ENCODE measurements at places on chromosomes 11 and 22.

GRCh38 chr11:3669128-3669527 is 2.1 kb downstream of the CHRNA10 start:
- no peak for DNase-seq

DNA sequence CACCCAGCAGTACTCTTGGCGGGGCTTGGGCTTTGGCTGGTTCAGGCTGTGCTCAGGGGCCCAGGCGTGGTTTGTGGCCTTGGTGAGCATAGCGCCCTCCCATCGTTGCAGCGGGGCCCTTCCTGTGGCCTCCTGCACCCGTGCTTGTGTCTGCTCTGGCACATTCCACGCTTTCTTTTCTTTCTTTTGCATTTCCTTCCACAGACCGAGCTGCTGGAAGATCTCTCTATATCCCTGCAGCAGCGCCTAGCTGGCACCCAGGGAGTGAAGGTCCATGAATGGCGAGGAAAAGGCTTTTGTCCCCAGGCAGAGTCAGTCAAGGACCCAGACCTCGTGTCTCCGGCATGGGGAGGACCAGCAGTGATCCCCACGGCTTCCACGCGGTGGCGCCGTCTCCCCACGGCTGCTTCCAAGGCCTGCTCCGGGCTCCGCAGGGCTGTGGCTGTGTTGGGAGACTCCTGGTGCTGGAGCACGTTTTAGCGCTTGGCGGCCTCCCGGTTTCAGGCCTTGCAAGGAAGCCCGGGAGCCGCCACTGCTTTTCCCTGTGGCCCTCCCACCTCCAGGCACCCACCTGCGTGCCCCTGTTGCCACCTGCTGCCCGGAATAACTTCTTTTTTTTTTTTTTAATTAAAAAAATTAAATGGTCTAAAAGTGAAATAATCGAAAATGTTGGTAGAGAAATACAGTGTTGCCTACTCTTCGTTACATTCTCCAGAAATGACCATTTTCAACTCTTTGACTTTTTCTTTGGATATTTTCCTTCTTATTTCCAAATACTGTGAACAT is 28.5 kb downstream of the GLB1L2 start:
- DNase-seq = peak; percentile 39

- no peak for DNase-seq
These were observed 188.5 kb upstream of the CARD18 start for GRCh38 chr11:105328061-105328460.

GRCh38 chr22:31872209-31872608 is 72.1 kb upstream of the YWHAH start:
- DNase-seq = no peak

DNA sequence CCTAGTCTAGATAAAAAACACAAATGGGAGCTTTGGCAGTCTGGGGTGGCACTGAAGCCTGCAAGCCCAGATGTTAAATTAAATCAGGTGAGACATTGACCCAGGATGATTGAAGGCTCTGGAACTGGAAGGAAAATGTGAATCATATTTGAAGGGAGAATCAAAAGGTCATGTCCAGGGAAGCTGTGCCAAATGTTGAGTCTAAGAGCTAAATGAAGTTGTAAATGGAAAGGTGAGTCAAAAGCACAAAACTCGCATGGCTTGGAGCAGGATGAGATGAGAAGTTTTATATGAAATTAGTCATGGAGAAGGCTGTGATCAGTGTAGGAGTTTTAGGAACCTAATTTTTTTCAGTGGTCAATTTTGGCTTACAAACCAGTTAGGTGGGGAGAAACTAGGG is 301.1 kb downstream of the BLID start:
- DNase-seq = peak; percentile 12

GRCh38 chr22:49765091-49765771 is 62.4 kb downstream of the BRD1 start:
- DNase-seq = no peak

- peak; percentile 8 for DNase-seq
These were observed 82.2 kb downstream of the FAM83F start for GRCh38 chr22:40076702-40077645.

DNA sequence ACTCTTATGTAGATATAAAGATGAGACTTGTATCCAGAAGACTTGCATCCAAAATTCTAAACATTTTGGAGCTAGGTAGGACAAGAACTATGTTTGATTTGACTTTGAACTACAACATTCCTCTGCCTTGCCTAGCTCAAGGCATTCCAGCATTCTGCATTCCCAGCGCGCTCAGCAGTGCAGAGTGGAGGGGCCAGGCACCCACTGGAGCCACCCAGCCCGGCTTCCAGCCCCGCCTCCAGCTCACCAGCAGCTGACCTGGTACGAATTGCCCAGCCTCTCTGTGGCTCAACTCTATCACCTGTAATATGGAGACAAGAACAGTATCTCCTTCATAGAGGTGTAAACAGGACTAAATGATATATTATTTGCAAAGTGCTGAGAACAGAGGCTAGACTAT is 28.8 kb downstream of the PRDM10 start:
- no peak for DNase-seq

DNA sequence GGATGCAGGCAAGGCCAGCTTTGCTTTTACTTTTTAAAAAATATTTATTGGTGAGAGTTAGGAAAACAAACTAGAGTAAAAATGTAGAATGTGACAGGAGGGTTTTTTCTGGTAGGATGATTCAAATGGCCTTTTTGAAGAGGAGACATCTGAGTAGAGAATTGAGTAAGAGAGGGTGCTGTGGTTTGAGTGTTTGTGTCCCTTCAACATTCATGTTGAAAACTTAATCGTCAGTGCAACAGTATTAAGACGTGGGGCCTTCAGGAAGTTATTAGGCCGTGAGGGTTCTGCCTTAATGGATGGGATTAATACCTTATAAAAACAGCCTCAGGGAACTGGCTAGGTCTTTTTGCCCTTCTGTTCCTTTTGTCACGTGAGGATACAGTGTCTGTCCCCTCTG is 288.8 kb upstream of the C11orf87 start:
- DNase-seq = no peak

- no peak for DNase-seq
These were observed 101.0 kb downstream of the USP35 start for GRCh38 chr11:78289552-78290292.

DNA sequence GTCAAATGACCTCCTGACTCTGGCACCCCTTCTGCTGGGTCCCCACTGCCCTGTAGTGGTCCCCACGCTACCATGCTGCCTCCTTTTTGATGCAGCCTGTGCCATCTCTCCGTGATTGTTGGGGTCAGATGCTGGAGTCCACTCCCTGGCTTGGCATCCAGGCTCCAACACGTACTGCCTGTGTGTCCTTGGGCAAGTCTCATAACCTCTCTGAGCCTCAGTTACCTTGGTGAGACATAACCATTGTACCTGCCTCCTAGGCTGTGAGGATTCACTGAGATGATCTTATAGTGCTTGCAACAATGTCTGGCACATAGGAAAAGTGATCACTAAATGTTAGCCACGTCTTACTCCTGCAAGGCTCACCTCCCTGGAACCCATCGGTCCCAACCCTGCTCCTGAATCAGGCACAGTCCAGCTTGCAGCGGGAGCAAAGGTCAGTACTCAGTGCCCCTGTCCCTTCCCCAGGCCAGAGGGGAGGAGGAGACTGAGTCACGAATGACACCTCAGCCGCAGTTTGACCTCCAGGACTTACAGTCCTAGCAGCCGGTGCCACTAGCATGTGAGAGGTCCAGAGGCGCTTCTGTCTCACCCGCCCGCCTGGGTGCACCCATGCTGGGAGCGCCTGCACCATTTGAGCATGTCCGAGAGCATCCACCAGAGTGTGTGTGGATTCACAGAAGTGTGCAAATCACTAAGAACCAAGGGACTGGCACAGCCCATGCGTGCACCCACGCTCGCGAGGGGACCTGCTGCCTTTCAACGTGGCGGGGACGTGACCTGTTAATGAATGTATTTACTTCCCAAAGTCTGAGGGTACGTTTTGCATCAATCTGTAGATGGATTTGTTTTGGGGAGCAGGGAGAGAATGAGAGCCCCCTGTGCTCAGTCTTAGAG is 3.0 kb upstream of the APOA4 start:
- DNase-seq = no peak

DNA sequence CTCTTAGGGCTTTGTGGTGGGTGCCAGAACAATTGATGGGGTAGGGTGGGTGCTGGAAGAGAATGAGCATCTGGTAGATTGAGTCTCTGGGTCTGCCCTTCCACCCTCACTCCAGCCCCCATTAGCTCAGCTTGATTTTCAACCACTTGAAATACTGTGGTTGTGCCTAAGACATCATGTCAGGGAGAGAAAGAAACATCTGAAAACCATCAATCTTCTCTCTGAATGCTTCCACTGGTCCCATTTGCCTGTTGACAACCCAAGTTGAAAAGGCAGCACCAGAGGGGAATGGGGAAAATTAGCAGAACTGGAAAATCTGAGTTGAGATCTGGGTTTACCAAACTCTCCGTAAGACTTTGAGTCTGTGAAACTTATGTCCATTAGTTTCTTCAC is 26.1 kb downstream of the CD44 start:
- no peak for DNase-seq

Measured in AG10803 (cell line).